ENCODE measurements at places on chromosomes 2 and 18. TPM values are rescaled to one million over a fixed set of nuclear protein-coding genes. Genes with fewer than 3 reads are reported as not detected.

REG3A gene
- polyA plus RNA-seq = not detected

- no peak for DNase-seq
Measured at GRCh38 chr2:161161074-161161706, 962 bp downstream of the TANK start.

CDH20 gene
- 4.0 TPM for polyA plus RNA-seq

- DNase-seq = no peak
Measured at GRCh38 chr2:7083580-7084509, 166.6 kb downstream of the RNF144A start.

RPL37A gene
- 2,374 TPM for polyA plus RNA-seq

HOXD1 gene
- polyA plus RNA-seq = 13.7 TPM

- no peak for DNase-seq
Measured at GRCh38 chr2:1168846-1169245, 218.2 kb downstream of the SNTG2 start.

DNA sequence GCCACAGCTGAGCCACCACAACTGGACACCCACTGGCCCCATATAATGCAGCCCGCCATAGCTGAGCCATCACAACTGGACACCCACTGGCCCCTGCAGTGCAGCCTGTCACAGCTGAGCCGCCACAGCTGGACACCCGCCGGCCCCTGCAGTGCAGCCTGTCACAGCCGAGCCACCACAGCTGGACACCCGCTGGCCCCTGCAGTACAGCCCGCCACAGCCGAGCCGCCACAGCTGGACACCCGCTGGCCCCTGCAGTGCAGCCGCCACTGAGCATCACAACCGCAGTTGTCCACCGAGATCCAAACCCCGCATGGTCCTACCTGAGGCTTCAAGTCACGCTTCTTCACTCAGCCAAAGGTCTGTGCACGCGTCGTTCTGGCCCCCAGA lies 134.2 kb downstream of the PXDN start:
- DNase-seq = no peak

TXNDC9 gene
- 46.2 TPM for polyA plus RNA-seq

- peak; percentile 61 for DNase-seq
Measured at GRCh38 chr2:84495539-84496146, 20.7 kb upstream of the DNAH6 start.

GRCh38 chr2:202114291-202114690 lies 41.2 kb downstream of the KIAA2012 start:
- no peak for DNase-seq

FAM161A gene
- polyA plus RNA-seq = 34.0 TPM

PSTPIP2 gene
- 4.7 TPM for polyA plus RNA-seq

KIAA1328 gene
- 12.9 TPM for polyA plus RNA-seq

DNA sequence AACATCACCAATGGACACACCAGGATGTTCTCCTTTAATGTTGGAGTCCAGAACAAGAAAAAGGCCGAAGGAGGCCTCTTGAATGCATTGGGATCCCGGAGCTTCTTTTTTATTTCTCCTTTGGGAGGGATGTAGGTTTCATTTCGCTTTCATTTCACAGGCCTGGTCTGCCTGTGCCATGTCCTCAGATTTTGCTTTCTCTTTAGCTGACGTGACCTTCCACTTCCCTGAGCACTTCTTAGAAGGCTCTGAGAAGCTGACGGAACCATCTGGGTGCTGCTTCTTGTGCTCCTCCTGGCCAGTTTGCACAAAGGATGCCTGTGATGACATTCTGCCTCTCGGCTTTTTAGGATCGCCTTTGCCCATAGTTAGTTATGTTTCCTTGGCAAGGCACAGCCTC lies 15.1 kb upstream of the MBOAT2 start:
- no peak for DNase-seq

ARID5A gene
- 4.3 TPM for polyA plus RNA-seq

BOLL gene
- not detected for polyA plus RNA-seq

GRCh38 chr2:119252186-119253113 lies 28.8 kb downstream of the STEAP3 start:
- DNase-seq = no peak

- no peak for DNase-seq
Measured at GRCh38 chr2:148391324-148391723, 253.2 kb upstream of the EPC2 start.

FSHR gene
- not detected for polyA plus RNA-seq

- DNase-seq = no peak
Measured at GRCh38 chr2:127411653-127412369, 6.4 kb upstream of the PROC start.

DNA sequence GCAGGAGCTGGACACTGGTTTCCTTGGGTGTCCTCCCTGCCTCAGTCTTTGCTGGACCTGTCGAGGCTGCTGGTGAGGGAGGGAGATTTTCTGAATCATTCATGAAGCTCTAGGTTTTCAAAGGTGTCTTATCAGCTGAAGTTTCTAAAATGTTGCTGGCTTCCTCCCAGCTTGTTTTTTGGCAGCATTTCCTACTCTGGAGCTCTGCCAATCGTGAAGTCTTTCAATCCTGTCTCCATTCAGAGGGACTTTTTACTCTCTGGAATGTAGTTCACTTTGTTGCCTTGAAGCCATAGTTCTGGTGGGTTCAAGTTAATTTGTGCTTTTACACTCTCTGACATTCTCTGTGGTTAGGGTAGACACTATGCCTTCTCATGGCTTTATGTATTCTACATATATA lies 23.9 kb downstream of the SNTG2 start:
- DNase-seq = no peak

UGT1A9 gene
- 0.18 TPM for polyA plus RNA-seq

CHRND gene
- 0.85 TPM for polyA plus RNA-seq

- DNase-seq = no peak
Measured at GRCh38 chr2:136874258-136874657, 108.9 kb downstream of the THSD7B start.

VSNL1 gene
- polyA plus RNA-seq = 6.1 TPM

SH3BP4 gene
- polyA plus RNA-seq = 38.8 TPM

DNA sequence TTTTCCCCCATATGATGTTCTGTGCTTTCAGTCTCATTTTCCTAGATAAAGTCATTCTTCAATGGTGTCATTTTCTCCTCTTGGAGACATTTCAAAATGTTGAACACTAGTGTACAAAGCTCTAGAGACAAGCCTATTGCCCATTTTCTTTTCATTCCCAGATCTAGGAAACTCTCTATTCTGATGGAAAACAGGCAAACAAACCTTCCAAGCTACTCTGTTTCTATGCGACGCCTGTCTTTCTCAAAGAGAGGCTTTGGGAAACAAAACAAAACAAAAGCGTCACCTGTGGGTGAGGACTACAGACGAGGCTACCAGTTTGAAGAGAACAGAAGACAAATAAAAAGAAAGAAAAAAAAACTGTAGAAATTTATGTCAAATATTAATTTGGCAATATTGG lies 311.0 kb downstream of the CBLN2 start:
- no peak for DNase-seq

DNA sequence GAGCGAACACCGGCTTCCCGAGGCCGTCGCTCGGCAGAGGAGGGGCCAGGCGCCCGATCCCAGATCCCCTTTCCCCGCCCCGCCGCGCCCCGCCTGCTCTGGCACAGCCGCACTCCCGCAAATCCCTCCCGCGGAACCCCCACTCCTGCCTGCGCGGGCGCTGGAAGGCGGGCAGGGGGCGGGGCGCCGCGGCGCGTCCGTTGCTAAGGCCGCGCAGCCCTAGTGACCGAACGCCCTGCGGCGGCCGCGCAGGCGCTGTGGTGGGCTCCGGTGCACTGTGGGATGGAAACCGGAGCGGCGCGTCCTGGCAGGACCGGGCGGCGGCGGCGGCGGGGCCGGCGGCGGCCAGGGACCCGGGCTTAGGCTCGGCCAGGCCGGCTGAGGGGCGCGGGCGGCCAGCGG lies at the start of gene TRAF3IP1:
TRAF3IP1 (plus strand) TSS at position 273 of the 402 bp plus-strand sequence. CDS start 145 bp downstream, outside the sequence.
- peak; percentile 82 for DNase-seq

HAT1 gene
- 52.5 TPM for polyA plus RNA-seq

- DNase-seq = no peak
Measured at GRCh38 chr2:2586068-2586776, 255.1 kb upstream of the MYT1L start.

VIT gene
- 0.09 TPM for polyA plus RNA-seq

DNA sequence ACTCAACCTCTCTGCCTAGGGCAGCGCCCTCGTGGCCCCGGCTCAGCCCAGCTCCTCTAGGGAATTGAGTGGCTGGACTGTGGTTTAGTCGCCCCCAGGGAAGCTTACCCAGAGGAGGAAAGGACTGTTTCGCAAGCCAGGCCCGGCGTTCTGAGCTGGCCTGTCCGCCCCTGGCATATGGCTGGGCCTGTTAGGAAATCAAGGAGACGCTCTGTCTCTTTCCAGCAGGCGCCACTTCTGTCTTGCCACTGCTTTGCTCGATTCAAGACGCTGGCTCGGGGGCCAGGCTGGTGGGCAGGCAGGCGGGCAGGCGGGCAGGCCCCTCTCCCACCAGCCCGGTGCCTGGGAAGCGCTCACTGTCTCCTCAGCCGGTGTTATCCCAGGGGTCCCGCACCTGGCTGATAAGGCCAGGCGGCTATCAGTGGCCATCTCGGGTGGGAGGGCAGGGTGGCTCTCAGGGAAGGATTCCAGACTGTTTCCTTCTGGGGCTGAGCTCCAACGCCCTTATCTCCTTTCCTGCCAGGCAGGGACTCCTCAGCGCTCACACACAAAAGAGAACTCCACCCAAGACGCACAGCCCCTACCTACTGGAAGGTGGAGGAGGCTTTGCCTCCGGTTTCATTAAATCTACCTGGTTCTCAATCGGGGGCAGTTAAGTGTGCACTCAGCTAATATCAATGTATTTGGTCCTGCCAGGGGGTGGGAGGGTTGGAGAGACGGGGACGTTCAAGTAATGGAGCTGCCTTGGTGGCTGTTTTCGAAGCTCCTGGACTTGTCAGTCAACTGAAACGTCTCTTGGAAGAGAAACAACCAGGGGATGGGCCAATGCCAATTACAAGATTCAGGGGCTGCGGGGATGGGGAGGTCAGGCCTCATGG lies 109.1 kb downstream of the SMAD7 start:
- no peak for DNase-seq

IL36RN gene
- not detected for polyA plus RNA-seq

DNA sequence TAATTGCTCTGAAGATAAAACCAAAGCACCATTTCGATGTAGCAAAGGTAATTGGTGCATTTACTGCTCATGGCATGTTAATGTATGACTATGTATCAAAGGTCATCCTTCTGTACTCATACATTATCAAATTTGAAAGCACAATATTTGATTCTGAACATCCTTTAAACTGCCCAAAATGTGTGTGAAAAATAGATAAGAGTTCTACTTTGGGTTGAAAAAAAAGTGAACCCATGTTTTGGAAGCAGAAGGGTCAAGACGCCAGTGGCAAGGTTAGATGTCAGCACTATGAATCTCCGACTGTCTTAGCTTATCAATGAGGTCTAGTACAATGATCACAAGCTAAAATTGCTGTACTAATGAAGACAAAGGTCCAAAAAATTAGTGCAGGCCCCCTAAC lies 83.1 kb downstream of the LNPK start:
- no peak for DNase-seq

GRCh38 chr18:35095983-35096676 lies 54.9 kb downstream of the MAPRE2 start:
- DNase-seq = no peak

GRCh38 chr2:231129216-231129615 lies 4.4 kb upstream of the HTR2B start:
- no peak for DNase-seq

DNA sequence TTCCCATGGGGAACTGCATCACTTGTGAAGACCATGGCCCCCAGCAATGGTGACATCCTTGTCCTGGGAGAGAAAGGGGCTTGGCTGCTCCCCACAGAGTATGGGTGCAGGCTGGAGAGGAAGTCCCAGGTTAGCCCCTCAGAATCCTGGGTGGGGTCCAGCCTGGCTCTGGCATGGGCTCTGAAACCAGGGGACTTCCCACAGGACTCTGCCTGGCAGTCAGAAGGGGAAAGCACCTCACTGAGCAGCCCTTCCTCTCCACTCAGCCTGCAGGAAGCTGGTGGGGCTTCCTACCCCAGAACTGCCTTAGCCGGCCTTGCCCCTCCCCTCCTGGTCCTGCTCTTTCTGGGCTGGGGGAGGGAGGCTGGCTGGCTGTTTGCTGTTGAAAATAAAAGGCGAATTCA lies 3.7 kb downstream of the NEURL3 start:
- DNase-seq = no peak

- DNase-seq = no peak
Measured at GRCh38 chr2:8215159-8215863, 466.5 kb upstream of the ID2 start.

DNA sequence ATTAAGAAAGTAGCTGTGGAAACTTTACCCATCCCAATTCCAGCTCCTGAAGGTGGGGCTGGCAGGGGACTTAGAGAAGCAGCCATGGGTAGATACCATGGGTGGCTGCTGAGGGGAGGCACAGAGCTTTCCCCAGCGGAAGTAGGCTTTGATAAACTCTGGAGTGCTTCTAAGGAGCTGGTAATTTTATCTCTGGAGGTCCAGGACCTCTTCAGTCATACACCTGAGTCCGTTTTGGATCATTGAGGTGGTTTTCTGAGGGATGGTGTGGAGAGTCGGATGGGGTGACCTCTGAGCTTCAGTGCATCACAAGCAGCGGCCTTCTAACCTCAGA lies 36.7 kb upstream of the BMP10 start:
- no peak for DNase-seq

SLC35F6 gene
- polyA plus RNA-seq = 17.5 TPM

DNA sequence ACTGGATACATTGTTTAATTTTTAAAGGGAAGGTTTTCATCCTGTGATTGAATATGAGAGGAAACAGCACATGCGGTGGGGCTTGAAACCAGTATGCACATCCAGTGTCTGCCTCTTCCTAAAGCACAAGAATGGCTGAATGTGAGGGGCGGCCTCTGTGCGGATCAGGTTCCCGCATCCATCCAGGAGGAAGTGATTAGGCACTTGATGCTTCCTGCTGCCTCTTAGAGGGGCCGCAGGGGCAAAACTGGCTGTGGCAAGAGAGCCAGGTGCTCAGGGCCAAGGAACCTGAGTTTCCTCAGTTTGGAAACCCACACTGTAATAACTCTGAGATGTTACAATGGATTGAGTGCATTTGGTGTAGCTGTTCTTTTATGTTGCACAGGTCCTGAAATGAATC lies 48.8 kb downstream of the THNSL2 start:
- DNase-seq = no peak

GRCh38 chr2:105177536-105178254 lies 63.8 kb upstream of the GPR45 start:
- DNase-seq = no peak

TMEM131 gene
- polyA plus RNA-seq = 52.1 TPM

FBLN7 gene
- polyA plus RNA-seq = 12.2 TPM

GRCh38 chr18:5529471-5529870 lies 14.3 kb downstream of the EPB41L3 start:
- DNase-seq = no peak

ZBTB7C gene
- 41.1 TPM for polyA plus RNA-seq

- DNase-seq = peak; percentile 44
Measured at GRCh38 chr2:197620133-197620532, 55.3 kb downstream of the RFTN2 start.

DNA sequence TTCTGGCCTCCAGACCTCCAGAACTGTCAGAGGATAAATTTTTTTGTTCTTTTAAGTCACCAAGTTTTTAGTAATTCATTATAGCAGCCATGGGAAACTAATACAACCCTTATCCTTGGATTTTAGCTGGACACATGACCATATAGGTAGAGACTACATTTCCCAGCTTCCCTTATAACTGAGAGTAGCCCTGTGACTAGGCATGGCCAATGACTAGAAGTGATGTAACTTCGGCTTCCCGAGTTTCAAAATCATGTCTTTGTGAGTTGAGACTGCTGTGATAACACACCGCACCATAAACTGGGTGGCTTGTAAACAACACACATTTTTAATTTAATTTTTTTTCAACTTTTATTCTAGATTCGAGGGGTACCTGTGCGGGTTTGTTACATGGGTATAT lies 134.0 kb upstream of the SERTAD2 start:
- DNase-seq = no peak

- no peak for DNase-seq
Measured at GRCh38 chr2:223062396-223062795, 10.4 kb downstream of the KCNE4 start.

All from left renal pelvis (tissue), 4 donors.